ENCODE measurements at places on chromosomes 4 and X.
A peak's percentile ranks its signal among the peaks of the same experiment; 100 is the strongest.

GRCh38 chrX:68865300-68865699, 36.5 kb downstream of the EFNB1 start:
- DNase-seq: no peak

- DNase-seq: no peak
Measured at GRCh38 chrX:130994671-130995070, 63.5 kb upstream of the ARHGAP36 start.

DNA sequence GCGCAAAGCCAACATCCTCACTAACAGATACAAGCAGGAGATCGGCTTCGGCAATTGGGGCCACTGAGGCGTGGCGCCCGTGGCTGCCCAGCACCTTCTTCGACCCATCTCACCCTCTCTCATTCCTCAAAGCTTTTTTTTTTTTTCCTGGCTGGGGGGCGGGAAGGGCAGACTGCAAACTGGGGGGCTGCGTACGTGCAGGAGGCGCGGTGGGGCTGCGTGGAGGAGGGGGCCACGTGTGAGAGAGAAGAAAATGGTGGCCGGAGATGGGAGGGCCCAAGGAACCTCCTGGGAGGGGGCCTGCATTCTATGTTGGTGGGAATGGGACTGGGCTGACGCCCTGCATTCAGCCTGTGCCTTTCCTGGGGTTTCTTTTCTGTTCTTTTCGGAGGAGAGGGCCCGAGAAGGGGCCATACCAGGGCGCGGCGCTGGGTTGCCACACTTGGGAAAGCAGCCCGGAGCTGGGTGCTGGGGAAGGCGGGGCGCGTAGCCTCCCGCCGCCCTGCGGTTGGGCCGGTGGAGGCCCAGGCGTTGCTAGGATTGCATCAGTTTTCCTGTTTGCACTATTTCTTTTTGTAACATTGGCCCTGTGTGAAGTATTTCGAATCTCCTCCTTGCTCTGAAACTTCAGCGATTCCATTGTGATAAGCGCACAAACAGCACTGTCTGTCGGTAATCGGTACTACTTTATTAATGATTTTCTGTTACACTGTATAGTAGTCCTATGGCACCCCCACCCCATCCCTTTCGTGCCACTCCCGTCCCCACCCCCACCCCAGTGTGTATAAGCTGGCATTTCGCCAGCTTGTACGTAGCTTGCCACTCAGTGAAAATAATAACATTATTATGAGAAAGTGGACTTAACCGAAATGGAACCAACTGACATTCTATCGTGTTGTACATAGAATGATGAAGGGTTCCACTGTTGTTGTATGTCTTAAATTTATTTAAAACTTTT, 4.5 kb downstream of the MID1IP1 start:
- DNase-seq: no peak

DNA sequence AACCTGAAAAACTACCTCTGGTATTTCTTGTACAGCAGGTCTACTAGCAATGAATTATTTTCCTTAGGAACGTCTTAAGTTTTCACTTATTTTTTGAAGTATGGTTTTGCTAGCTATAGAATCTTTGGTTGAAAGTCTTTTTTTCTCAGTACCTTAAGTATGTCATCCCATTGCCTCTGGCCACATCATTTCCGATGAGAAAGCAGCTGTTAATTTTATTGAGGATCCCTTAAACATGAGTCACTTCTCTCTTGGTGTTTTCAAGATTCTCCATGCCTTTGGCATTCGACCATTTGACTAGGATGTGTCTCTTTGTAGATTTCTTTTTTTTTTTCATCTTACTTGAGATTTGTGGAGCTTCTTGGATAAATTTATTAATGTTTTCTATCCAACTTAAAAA, 803.8 kb upstream of the AMOT start:
- peak; percentile 4 for DNase-seq

- no peak for DNase-seq
Measured at GRCh38 chrX:154059231-154059630, 38.3 kb downstream of the MECP2 start.

- DNase-seq: no peak
Measured at GRCh38 chrX:132533409-132533808, 44.6 kb upstream of the MBNL3 start.

DNA sequence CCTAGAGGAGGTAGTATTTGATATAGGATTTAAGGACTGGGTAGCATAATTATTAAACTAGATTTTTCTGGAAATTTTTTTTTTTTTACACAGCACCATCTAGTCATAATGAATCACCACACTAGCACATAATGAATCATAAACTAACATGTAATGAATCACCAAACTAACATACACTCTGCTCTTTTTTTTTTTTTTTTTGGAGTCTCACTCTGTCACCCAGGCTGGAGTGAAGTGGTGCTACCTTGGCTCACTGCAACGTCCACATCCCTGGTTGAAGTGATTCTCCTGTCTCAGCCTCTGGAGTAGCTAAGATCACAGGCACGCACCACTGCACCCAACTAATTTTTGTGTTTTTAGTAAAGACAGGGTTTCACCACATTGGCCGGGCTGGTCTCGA, 92.5 kb downstream of the FAM13A start:
- DNase-seq: no peak

Measured in keratinocyte (primary cell).